Nucleus accumbens (tissue), 56 donors: ENCODE measurements at places on chromosomes 7 and 10.

GRCh38 chr7:48011323-48011722 lies 17.6 kb downstream of the SUN3 start:
- no peak for DNase-seq

GRCh38 chr7:84337429-84337828 lies 142.8 kb upstream of the SEMA3A start:
- no peak for DNase-seq

- DNase-seq: peak; percentile 13
Observed at GRCh38 chr10:6300106-6300783, 97.5 kb downstream of the PFKFB3 start.

- no peak for DNase-seq
Observed at GRCh38 chr7:77802557-77803405, 4.2 kb downstream of the PHTF2 start.

DNA sequence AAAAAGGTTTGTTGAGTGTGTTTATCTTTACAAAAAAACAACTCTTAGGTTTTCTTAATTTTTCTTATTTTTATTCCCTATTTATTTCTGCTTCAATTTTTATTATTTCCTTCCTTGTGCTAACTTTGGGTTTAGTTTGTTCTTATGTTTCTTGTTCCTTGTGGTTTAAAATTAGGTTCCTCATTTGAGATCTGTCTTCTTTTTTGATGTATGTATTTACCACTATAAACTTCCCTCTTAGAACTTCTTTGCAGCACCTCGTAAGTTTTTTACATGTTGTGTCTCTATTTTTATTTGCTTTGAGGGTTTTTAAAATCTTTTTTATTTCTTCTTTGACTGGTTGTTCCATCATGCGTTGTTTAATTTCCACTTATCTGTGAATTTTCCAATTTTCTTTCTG lies 1217.1 kb upstream of the CELF2 start:
- DNase-seq: no peak

DNA sequence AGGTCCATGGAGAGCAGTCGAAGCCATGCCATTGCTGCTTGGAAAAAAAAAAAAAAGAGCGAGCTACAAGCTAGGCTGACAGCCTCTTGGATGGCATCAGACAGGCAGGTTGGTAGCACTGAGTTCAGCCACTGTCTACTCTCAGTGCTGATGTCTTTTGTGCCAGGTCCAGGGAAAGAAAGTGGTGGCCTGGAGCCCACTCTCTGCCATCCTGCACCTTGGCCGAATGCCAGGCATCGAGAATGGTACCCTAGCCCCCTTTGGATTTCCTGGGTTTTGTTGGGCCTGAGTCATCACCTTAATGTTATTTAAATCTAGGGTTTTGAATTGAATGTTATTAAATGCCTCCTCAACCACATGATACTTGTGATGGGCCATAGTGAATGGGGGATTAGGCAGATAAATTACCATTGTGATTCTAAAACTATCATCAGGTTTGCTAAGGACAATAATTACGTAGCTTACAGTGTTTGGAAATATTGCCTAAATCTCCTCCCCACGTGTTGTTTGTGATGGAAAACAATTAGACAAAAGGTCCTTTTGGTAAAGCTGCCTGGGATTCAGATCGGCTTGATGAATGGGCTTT lies 195.7 kb upstream of the GPR26 start:
- DNase-seq: no peak
